ENCODE measurements at places on chromosomes 12 and 14. TPM values are rescaled to one million over a fixed set of nuclear protein-coding genes. Genes with fewer than 3 reads are reported as not detected.

SIX1 gene
- 14.9 TPM for total RNA-seq

ACRBP gene
- 0.66 TPM for total RNA-seq

KLRC2 gene
- total RNA-seq: 2.1 TPM

HIP1R gene
- 17.8 TPM for total RNA-seq

BCDIN3D gene
- 2.2 TPM for total RNA-seq

- no peak for DNase-seq
These were observed 125.4 kb downstream of the SLC38A6 start for GRCh38 chr14:61106271-61106958.

DNA sequence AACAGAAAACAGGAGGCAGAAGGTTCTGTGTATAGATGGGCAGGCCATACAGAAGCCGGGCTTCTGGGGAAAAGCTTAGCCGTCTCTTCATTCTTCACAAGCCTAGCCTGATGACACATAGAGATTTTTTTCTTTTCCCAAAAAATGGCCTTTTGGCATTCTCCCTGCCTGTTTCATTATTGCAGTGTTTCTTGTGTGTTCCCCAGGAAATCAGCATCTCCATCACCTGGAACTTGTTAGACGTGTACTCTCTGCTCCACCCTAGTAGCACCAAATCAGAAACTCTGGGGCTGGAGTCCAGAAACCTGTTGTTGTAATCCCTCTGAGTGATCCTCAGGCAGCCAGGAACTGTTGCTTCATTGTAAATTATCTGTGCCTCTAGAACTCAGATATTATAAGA is 388.1 kb downstream of the CCDC91 start:
- no peak for DNase-seq

GRCh38 chr14:62097824-62098223 is 335.6 kb downstream of the SNAPC1 start:
- no peak for DNase-seq

DNA sequence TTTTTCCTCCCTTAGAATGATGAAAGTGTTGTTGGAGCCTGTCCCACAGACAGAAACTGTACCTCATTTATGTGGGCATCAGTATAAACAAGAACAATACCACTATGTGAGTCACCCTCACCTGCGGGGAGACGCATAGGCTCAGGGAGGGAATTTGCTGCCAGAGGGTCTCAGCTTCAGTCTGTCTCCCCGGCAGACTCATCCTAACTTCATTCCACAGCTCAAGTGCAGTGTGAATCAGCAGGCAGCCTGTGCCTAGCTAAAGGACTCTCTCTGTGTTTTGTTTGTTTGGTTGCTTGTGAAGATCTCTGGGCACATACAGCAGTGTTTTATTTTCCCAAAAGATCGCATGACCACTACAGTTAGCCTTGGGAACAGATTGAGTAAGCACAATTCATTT is 98.9 kb downstream of the PRKCH start:
- no peak for DNase-seq

DNA sequence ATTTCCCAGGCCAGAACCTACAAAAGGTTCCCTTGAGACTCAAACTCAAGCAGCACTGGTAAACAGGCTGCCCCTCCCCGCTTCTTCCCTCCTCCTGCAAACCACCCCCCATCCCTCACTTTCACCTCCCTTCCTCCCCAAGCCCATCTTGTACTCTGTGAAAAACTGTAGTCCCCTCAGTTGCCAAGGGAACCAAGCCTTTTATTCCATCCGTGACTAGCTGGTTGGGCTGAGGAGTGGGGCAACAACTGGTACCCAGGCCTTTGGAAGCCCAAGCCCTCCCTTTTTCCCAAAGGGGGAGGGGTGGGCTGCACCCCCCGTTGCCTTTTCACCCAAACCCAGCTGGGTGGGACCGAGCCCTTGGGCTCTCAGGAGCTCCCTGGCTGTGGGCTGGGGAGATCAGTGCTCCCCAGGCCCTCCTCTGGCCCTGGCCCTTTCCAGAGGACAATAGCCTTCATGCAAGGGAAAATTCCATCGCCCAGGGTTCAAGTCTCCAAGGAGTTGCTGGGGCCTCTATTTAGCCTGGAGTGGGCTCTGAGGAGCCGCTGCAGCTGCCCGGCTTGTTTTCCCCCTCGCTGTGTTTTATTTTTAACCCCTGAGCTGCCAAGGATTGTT is 61.9 kb downstream of the ZFP36L1 start:
- no peak for DNase-seq

GRCh38 chr12:113087193-113087592 is 30.7 kb downstream of the DTX1 start:
- DNase-seq: no peak

DNA sequence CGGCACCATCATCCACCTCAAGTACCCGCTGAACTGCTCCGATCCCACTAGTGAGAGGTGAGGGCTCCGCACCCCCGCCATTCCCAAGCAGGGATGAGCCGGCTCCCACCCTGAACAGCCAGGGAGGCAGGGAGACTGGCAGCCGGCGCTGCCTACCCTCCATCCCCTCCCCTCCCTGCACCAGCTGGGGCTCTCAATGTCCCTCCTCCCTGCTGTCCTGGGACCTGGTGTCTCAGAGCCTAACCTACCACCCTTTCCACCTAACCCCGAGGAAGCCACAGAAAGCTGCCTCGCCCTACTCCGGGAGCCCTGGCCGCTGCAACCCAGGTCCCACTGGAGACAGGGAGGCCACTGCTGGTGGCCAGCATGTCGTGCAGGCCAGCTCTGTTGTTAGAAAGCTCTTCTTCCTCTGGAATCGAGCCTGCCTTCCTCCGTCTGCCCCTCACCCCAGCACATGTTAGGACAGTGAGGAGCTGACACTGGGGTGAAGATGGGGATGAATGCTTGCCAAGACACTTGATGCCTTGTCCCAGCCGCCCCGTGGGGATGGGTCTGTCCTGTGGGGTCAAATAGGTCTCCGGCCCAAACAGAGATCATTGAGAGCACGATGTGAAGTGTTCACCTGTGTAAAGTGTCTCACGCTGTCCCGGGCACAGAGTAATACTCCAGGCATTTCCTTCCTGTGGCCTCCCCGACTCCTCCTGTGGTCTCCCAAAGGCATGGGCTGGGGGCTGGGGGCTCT is 1.1 kb downstream of the PTPN6 start:
- DNase-seq: no peak

- DNase-seq: no peak
These were observed 288.0 kb downstream of the ZFP36L1 start for GRCh38 chr14:68504861-68505260.

DNA sequence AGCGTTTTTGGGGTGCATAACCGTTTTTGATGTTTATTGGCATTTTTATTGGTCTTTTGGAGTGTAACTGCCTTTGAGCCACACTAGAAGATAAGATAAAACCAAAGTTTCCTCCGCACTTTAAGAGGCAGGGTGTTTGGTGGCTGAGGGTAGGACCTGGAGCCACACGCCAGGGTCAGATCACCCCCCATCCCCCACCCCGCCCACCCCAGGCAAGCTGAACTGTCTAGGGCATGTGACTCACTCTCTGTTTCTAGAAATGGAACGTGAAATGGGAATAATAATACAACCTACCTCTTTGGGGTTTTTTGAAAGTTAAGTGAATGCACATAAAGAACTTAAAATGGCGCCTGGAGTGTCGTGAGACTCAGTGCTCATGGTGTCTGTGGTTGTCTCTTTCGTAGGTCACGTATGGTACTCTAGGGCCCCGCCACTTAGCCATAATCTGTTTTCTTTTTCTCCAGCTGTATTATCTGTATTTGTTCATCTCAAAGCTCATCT is 56.0 kb downstream of the PPP2R5C start:
- DNase-seq: no peak

DNA sequence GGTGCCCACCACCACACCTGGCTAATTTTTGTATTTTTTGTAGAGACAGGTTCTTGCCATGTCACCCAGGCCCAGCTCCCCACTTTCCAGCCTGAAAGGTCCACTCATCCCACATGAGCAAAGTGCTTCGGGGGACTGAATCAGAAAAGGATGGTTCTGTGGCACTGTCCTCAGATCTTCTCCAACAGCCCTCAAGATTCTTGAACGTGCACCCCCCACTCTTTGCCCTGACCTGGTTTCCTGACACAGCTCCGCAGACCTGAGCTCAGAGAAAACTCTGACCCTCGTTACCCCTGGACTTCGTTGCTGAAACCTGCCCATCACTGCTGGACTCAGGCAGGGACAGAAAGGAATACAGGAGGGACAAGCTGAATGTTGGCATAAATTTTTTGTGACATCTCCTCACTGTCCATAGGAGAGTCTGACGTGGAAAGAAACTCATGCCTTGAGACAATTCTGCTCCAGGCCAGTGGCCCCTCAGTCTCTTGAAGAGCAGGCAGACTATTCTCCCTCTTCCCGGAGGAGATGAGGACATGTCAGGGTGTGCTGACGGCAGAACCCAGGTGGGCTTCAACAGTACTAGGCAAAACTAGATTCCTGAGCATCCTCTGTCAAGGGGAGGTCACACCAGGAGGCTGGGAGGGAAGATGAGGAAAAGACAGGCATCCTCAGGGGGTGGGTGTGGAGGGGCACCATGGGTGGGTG is 149.3 kb downstream of the DPF3 start:
- DNase-seq: no peak

DNA sequence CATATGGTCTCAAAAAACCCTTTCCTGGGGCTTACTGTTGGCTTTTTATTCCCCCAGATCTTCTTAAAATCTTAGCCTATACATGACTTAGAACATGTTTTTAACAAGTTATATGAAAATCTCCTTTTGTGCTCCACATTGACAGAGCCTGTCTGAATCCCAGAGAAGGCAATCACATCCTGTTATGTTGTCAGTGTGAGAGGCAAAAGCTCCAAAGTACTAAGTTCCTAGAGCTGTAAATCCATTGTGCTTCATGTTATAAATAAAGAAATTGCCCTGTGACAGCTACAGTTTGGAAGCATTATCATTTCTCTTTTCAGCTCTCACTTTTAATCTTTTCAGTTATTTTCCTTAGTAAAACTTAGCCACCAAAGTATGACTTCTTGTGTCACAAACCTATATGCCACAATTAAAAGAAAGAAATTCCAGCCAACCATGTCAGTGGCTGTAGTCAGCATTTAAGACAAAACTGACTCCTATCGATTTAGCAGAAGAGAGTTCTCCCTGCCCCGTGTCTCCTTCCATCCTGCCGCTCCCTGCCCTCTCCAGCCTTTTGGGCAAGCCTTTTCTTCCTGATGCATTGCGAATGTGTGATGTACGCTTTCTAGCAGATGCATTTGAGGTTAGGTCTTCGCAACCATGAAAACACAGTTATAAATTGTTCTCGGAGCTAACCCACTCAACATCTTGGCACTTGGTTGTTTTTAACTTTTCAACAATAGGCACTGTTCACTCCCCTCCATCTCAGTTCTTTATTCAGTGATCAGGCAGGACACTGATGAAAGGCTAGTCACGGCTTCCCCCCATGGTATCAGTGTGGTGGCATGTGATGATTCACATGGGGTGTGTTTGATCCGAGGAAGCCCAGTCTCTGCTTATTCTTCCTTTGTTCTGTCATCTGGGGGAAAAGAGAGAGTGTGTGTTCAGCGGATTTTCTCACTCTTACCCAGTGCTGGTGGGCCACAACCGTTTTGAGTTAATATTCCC is 143.5 kb downstream of the SSPN start:
- DNase-seq: no peak

- no peak for DNase-seq
These were observed 12.5 kb upstream of the TMEM119 start for GRCh38 chr12:108610336-108610815.

DNA sequence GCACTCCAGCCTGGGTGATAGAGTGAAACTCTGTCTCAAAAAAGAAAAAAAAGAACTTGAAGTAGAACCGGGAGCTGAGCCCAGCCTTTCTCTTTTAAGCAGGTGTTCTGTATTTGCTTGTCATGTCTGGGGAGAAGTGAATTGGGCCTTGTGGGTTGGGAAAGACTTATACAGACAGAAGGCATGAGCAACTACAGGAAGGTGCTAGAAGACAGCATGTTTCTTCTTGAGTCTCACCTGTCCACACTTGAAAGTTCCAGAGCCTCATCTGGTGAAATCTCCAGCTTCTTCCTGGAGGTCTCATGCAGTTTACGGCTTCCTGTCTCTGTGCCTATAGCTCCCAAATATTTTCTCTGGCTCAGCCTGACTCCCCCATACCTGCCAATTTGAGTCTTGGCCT is 2.5 kb downstream of the PGAM5 start:
- no peak for DNase-seq

DNA sequence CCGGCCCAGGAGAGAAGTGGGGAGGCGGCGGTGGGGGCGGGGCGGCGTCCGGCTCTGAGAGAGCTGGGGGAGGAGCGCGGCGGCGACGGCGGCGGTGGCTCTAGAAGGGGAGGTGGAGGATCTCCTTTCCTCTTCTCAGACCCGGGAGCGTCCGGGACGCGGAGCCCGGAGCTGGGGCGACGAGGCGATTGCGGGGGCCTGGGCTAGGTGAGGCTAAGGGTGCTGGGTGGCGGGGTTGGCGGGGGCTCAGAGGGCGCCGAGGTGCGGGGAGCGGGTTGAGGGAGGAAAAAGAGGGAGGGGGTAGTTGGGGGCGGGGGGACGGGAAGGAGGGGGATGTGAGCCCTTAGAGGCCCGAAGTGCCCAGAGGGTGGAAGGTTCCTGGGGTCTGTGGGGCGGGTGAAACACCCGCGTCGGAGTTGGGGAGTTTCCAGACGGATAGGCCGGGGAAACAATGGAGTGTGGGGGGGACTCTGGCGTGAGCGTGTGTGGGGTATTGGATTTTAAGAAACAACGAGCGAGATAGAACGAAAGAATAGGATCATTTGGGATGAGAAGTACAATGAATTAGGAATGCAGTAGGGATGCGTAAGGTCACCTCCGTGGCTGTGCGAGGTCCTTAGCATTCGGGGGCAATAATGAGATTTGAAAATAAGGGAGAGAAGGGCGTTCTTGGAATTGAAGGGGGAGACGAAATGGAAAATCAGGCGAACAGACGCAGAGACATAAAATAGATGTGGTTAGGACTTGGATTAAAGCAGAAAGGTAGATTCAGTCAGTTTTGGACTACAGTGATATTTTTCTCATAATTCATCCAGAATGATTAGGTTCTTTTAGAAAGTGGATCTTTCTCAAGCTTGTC is at the start of gene SPATS2:
TSS of gene SPATS2 (plus strand) at position 82 of the 859 bp plus-strand sequence. CDS start 93,551 bp downstream, outside the sequence.
- DNase-seq: peak; percentile 90

DNA sequence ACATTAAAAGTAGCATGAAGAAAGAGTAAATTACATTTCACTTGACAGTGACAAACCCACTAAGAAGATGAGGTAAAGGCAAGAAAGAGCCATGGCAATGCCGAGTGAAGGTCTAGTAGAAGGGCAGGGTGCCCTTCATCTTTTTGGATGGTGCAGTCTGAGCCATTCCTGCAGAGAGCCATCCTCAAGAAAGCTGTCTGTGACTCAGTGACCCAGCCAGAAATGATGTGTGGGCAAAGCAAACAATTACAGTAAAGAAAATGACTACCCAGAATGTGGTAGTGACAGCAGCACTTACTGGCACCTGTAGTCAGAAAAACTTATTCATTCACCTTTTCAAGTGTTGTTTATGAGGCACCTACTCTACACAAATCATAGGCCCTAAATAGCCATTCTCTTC is 281.7 kb downstream of the DUSP6 start:
- no peak for DNase-seq
